ENCODE measurements at places on chromosomes 3 and 15. TPM values are rescaled to one million over a fixed set of nuclear protein-coding genes. Genes with fewer than 3 reads are reported as not detected.

GRCh38 chr3:63034101-63034500 is 158.9 kb upstream of the CADPS start:
- DNase-seq: no peak

GRCh38 chr3:107235928-107236315 is 141.3 kb upstream of the CCDC54 start:
- DNase-seq: peak; percentile 76

- no peak for DNase-seq
Measured at GRCh38 chr3:111548092-111548491, 6.1 kb downstream of the CD96 start.

DNA sequence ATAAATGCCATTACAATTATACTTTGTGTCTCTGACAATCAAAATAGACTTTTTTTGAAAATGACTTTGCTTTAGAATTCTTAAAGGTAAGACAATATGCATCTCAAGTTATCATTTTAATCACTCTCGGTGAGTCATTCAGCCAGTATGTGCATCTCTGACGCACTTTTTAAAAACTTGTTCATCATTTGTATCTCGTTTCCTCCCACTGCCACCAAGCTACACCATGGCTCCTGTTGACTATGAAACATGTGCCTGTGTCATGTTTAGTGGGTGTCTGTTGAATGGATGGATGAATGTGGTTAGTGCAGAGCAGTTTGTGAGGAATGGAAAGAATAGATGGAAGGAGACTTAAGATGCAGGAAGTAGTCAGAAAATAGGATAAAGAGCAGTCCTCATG is 68.6 kb downstream of the ARPP21 start:
- no peak for DNase-seq

The SLC9C1 gene
- polyA plus RNA-seq: 0.70 TPM

DNA sequence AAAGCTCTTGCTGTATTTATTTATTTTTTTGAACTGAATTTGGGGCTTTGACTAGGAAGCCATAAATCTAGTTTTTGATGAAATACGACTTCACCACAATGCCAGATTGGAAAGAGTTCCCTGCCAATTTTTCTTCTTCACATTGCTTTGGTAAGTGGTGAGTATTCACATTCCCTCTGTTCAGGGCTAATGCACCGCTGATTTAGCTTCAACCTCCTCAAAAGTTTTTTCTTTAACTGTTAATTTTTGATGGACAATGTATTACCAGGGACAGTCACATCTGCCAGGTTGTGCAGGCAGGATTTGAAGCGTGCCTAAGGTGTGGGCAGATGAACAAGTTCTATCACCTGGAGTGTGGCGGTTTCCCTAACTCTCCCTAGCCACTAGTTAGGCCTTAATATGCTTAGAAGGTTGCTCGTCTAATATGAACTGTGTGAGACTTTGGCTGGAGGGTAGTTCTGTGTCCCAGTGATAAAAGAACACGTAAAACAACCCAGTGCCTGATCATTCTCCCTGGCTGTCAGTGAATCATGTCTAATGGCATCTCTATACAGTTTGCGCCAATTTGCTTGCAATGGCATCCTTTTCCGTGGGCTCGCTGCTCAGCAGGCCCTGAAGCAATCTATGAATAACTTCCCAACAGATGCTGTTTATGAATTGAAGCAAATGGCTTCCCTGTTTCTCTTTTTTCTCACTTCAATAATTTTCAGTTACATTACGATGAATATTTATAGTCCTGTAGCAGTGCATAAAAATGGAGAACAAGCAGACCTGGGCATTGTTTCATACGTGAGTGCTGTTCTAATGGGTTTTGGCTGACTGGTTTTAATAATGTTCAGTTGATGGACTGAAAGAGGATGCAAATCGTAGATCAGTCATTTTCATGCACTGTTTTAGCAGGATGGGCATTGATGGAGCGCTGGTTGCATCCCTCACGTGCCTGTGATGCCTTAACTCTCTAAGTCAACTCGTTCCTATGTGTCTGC is 243.2 kb upstream of the SUCLG2 start:
- no peak for DNase-seq

- no peak for DNase-seq
Measured at GRCh38 chr15:25180606-25181292, 226.0 kb downstream of the SNRPN start.

GRCh38 chr15:44193651-44194322 is 1.3 kb downstream of the FRMD5 start:
- no peak for DNase-seq

The SH3GL3 gene
- 12.1 TPM for polyA plus RNA-seq

All from left renal pelvis (tissue), 4 donors.